Amniotic stem cell (primary cell): ENCODE measurements at places on chromosomes 6 and 20.
A peak's percentile ranks its signal among the peaks of the same experiment; 100 is the strongest.

- no peak for DNase-seq
These were observed 19.2 kb downstream of the PRND start for GRCh38 chr20:4740774-4741431.

DNA sequence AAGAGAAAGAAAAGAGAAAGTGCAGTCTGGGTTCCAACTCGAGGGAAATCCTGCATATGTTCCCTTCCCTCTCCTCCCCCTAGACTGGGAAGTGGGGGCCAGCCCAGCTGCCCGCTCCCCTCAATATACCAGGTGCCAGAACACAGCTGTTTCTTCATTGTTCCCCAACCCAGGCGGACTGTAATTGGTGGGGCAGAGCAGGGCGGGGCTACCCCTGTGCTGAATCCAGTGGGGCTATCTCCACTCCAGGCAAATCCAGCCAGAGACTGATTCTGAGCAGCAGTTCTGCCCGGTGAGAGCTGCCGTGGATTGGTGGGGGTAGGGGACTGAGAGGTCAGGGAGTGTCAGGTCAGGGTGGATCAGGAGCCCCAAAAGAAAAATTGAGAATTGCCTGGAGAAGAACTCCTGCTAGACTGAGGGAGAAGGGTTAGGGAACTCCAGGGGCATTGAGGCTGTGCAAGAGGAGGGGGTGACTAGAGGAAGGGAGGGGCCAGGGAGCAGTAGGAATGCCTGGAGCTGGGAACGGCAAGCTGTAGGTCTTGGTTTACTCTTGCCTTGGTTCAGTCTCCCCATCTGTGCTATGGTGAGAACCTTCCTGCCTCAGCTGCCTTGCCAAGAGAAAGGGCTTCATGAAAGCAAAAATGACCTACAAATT lies at the start of gene MYMX:
TSS of gene MYMX (plus strand) at position 250 of the 655 bp plus-strand sequence. CDS start 546 bp downstream, outside the sequence.
- DNase-seq: no peak

DNA sequence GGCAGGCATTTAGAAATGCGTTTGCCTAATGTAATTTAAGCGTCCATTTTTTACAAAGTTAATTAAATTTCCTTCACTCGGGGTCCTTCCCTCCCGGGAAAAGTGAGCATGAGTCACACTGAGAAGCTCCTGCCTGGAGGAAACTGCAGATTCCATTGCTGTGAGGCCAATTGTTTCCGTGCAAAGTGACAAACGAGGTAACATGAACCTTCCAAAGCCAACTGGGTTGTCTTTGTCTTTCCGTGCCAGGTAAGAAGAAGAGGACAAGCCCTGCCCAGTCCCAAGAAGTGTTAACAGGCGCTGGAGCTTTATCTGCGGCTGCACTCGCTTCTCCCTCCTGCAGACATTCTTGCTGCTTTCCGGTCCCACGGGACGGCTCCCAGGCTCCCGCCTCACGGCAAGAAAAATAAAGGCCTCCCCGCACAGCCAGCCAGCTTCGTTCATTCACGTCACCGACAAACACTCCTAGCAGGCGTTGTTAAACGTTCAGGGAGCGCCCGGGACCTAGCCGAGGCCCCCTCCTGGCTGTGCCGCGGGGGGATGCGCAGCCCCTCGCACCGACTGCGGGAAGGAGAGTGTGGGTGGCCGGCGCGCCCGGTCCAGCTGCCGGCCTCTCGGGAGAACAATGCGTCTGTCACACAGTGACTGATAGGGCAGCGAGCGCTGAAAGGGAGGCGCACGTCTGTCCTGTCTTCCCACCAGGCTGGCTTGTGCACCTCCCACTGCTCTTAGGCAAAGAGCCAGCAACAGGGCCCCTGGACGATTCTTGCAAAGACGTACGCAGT lies 61.5 kb upstream of the HDDC2 start:
- peak; percentile 16 for DNase-seq

GRCh38 chr20:62822239-62822787 lies 5.5 kb downstream of the COL9A3 start:
- no peak for DNase-seq

DNA sequence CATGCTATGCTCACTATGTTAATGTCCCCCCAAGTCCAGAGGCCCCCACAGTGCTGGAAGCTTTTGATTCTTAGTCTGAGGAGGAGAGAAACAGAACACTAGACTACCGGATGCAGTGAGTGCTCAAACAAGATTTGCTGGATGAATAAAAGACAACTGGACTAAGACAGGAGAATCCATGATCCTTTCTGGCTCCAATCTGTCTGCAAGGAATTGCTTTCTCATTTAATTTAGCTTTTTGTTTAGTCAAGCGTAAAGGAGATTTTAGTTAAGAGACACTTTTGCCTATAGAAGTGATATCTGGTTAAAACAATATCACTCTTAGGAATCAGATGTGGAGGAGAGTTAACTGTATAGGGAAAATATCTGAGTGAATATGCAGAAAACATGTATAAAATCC lies 13.5 kb downstream of the LYRM4 start:
- no peak for DNase-seq

DNA sequence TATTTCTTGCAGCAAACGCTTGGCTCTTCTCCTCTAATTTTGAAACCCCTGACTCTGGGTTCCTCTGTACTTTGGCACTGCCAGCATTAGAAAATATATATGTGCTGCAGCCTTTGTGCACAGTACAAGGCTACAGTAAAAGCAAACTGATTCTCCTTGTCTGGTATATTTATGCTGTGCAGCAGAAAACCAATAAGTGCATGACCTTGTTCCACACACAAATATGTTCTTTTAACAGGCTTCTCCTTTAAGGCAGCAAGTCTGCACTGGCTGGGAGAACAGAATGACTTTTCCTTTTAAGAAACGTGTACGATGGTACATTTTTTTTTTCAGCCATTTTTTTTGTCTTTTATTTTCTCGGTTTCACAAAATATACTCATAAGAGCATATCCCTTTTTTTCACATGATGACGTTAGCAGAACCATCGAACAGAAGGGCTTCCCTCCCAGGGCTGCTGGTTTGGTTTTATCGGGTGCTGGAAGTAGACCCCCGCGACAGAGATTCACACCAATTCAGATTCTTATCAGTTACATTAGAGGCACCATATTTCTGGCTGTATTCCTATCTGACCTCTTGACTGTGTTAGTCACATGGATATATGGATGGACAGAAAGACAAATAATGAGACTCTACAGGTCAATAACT lies 129.9 kb upstream of the ARID1B start:
- DNase-seq: no peak

GRCh38 chr6:148559848-148560433 lies 186.9 kb upstream of the UST start:
- peak; percentile 31 for DNase-seq

DNA sequence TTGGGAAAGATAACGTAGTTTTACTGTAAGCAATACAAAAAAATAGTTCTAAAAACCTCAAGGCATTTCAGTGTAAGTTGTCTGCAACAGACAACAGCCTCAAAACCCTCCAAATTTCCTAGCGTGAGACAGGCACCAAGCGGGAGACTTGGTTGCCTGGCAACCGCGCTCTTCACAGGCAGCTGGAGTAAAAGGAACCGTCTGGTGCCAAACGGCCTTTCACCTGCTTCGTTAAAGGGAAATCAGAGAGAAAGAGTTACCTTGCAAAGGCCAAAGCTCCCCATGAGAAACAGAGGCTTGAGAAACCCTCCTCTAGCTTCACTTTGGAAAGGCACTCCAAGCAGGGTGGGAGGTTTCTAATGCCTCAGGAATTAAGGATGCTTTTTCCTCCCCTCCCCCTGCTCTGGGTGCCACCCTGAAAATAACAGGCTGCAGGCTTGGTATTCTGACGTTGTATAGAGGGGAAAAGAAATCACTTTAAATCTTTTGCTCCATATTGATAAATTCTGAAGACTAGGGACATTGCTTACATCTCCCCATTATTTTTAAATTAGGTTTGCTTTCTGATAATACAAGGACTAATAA lies 129.7 kb upstream of the UFL1 start:
- no peak for DNase-seq

- no peak for DNase-seq
These were observed 48.9 kb upstream of the SIRPA start for GRCh38 chr20:1846341-1846740.

- no peak for DNase-seq
These were observed 58.9 kb upstream of the TRAF3IP2 start for GRCh38 chr6:111664565-111665030.

DNA sequence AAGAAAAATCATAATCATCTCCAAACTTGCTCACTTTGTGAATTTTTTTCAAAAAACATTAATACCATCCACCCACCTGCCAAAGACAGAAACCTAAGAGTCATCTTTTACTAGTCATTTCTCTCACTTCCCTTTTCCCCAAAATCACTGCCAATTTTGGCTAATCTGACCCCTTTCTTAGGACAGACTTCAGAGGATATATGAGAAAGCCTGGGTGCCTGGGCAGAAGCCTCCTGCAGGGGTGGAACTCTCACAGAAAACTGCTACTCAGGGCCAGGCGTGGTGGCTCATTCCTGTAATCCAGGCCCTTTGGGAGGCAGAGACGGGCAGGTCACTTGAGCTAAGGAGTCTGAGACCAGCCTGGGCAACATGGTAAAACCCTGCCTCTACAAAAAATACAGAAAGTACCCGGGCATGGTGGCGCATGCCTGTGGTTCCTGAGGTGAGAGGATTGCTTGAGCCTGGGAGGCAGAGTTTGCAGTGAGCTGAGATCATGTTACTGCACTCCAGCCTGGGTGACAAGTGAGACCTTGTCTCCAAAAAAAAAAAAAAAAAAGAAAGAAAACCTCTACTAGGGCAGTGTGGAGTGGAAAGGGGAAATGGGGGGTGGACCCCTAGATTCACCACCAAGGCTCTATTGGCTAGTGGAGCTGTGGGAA lies 3.8 kb downstream of the DEK start:
- DNase-seq: no peak

GRCh38 chr20:53609491-53610445 lies 16.1 kb upstream of the ZNF217 start:
- DNase-seq: no peak

DNA sequence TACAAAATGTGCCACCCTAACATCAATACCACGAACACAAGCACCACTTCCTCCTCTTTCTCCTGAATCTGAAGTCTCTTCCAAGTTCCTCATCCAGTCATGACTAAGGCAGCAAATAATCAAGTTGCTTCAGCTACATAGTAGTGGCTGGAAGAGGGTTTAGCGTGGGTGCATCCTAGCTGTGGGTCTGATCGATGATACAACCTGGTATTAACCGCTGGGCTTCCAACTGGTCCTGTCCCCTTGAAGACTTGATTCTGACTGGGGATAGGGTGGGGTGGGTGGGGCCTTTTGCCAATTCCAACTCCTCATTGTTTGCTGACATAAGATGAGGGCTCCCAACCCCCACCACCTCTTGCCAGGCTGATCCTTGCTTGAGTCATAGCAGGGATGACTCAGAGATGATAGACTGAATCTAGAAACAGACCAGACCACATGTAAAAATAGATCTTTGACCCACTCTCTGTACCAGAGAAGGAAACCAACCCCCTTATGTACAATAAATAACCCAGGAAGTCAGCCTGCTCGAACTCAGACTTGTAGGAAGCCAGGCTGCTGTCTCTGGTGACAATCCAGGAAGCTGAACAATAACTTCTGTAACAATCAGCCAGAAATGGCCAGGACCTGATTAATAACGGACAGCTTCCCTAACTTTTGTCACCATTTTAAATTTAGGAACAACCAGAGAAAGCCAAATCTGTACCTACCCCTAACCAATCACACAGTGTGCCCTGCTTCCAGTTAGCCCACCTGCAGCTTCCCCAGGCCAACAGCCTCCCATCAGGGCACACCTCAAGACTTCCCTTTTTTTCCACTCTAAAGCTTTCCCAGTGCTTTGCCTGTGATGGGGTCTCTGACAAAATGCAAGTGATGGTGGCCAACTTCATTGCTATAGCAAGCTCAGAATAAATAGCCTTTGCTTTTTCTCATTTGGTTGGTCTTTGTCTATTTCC lies 68.9 kb upstream of the FAM184A start:
- peak; percentile 78 for DNase-seq

DNA sequence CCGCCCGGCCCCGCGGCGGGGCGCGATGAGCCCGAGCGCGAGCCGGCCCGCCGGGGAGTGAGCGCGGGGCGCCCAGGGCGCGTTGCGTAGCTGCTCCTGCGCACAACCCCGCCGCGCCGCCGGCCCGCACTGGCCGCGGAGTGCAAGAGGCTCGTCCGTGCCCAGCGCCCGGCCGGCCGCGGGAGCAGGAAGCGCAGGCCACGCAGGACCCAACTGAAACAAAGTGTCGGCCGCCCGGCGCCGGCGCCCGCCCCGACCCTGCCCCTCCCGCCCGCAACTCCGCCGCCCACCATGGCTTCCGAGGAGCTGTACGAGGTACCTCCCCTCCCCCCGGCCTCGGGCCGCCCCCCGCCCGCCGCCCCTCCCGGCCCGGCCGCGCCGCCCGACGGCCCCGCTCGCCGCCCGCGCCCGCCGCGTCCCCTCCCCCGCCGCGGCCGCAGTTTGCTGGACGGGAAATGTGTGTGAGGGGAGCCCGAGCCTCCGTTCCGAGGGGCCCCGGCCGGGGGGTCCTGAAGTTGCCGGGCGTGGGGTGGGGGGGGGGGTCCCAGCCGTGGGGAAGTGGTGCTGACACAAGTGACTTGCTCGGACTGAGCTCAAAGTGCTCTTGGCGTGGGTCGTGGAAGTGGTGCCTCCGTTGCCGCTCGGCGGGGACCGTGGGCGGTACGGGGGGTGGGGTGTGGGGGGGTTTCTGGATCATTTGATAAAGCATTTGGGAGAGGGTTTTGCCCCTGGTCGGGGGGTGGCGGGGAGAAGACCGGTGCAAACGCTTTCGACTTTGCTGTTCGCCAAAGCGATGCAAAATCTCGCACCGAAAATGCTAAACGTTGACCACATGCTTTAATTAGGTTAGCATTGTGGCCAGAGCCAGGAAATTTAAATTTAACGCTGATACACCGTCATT lies 539 bp downstream of the CDYL start:
- no peak for DNase-seq

DNA sequence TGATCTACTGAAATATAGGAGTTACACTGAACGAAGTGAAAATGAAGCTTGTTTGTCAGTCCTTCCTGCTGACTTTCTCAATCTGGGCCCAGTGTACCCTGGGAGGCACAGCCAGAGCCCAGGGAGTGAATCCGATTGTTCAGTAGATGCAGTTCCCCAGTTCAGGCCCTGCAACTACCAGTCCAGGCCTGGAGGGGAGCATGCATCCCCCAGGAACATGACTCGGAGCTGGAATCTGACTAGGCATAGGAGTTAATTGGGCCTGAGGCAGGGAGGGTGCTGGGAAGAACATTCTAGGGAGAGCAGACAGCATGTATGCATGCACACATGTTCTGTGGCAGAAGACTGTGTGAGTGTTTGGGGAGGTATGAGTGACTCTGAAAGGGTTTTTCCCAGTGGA lies 42.1 kb downstream of the PHACTR3 start:
- no peak for DNase-seq

DNA sequence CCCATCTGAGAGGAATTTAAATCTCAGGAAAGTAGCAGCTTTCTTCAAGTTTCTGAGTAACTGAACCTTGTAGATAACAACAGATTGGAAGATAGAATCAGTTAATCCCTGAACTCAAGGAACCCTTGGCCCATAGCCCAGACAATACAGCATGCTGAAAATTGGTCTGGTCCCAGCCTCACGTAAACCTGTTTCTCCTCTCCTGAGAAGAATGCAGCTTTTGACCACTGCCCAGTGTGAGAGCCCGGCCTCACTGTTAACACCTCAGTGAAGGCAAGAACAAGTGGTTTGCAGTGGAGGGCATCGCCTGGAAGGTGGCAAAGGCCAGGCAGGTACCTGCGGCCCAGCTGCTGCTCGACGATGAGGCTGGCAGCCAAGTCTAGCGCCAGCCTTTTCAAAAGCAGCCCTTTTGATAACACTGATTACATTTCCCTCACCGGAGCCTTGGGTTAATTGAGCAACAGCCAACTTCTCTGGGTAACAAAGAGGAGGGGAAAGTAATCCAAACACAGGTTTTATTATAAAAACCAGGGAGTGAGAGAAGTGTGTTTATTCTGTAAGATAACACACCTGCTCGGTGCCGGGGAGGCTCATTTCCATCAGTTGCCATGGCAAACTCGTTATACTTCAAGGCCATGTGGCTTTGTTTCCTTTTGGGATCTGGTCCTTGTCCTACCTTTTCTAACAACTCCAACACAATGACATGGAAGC lies 54.0 kb downstream of the TRAF3IP2 start:
- no peak for DNase-seq
